ENCODE measurements at places on chromosomes 13 and 19. TPM values are rescaled to one million over a fixed set of nuclear protein-coding genes. Genes with fewer than 3 reads are reported as not detected.

GRCh38 chr19:47497821-47498520 is 14.0 kb upstream of the KPTN start:
- DNase-seq = no peak

GRCh38 chr13:70324519-70324918 is 216.3 kb upstream of the KLHL1 start:
- no peak for DNase-seq

- no peak for DNase-seq
Measured at GRCh38 chr13:77029436-77029835, 2.5 kb upstream of the FBXL3 start.

DNA sequence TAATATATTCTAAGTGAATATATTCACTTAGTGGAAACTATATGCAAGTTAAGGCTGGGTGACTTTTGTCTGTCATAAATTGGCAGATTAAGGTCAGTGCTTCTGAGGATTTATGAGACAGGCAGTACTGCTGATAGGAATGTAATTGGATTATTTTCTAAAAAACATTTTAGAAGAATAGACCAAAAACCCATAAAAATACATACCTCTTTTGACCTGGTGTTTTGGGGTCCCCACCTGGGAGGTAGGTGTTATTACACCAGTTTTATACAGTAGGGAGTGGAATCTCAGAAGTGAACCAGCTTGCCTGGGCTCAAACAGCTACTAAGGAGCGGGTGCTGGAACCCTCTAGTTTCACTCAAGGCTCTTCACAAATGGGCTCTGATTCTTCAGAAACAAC is 25.3 kb downstream of the COG3 start:
- DNase-seq = no peak

GRCh38 chr13:50410921-50411746 is 395.9 kb downstream of the KCNRG start:
- no peak for DNase-seq

DNA sequence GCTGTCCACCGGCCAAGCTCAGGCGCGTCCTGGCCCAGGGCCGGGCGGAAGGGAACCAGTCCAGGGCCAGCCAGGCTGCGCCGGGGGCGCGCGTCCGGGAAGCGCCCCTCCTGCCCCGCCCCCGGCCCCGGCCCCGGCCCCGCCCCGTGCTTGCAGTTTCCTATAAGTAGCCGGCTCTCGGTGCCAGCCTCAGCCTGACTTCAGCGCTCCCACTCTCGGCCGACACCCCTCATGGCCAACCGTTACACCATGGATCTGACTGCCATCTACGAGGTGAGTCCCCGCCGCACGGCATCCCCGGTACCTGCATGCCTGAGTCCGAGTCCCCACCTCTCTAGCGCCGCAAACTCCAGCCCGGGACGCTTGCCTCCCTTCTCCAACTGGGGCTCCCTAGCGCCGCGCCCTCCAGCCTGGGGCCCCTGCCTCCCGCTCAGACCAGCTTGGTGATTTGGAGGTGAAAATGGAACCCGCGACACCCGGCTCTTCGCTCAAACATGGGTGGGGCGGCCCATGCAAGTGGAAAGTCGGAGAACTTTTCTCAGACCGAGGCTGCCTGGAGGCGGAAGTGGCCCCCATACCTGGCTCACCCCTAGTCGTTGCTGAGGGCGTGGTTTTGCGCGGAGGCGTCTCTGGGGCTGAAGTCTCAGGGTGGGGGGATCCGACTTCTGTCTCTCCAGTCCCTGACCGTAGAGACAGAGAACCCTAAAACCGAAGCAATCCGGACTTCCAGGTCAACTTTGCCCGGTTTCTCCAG is at the start of gene ZFP36:
TSS of gene ZFP36 (plus strand) at position 192 of the 754 bp plus-strand sequence. CDS start at position 250, 58 bp downstream.
- peak; percentile 85 for DNase-seq

- no peak for DNase-seq
Measured at GRCh38 chr19:873084-873483, 13.6 kb downstream of the CFD start.

DNA sequence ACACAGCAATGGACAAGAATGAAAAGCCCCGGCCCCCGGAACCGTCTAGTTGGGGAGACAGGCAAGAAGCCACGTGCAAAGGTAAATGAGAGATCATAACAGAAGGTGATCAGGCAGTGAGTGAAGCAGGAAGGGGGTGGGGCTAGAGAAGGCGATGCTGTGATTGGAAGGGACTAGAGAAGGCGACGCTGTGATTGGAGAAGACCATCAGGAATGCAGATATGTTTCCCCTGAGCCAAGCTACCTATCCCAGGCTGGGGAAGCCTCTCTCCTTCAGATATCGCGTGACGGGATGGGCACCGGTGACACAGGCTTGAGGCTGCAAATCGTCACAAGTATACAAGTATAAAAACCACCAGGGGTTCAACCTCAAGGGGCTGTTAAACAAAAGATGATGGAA is 21.8 kb downstream of the DCAF15 start:
- no peak for DNase-seq

- no peak for DNase-seq
Measured at GRCh38 chr19:6414793-6415590, 9.6 kb downstream of the KHSRP start.

DNA sequence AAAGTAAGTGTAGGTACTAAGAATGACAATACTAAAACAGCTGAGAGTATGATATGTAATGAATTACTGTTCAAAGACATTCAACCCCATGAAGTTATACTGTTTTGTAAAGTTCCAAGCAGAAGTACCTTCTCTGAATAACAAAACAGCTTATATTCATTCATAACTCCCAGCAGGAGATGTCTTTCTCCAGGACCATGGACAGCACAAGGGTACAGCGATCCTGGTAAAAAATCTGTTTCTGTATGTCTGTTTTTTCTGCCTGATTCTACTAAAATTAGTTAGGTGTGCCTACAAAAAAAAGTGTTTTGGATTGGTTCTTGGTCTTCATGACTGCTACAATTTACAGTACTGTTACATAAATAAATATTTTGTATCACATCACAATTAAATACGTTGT is 172.5 kb upstream of the SLITRK5 start:
- no peak for DNase-seq

- no peak for DNase-seq
Measured at GRCh38 chr19:47002106-47002766, 17.4 kb upstream of the NPAS1 start.

GRCh38 chr13:40139896-40140520 is 484.5 kb downstream of the COG6 start:
- DNase-seq = no peak

HIPK4 gene
- total RNA-seq = not detected

SYNGR4 gene
- total RNA-seq = not detected

CPAMD8 gene
- 0.81 TPM for total RNA-seq
